Activated CD4-positive, alpha-beta T cell treated with anti-CD3 and anti-CD28 coated beads, Interleukin-2, amount 50 U/mL, for 1 hour (primary cell): ENCODE measurements at places on chromosomes 2 and 18.

GRCh38 chr18:10822456-10822855 is 296.6 kb downstream of the NAPG start:
- no peak for DNase-seq

DNA sequence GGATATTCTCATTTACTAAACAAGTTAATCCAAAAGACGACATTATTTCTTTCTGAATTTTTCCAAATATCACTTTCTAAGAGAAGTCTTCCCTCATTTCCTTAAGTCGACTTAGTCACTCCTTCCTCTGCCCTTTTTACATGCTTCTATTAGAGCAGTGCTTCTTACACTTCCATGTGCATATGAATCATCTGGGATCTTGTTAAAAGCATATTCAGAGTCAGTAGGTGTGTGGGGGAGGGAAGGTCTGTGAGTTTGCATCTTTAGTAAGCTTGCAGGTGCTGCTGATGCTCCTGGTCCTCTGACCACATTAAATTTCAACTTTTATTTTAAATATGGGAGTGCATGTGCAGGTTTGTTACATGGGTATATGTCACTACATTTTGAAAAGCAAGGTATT is 582.6 kb downstream of the NRXN1 start:
- DNase-seq, result no peak

- DNase-seq, result no peak
Measured at GRCh38 chr18:5969989-5970403, 74.7 kb upstream of the TMEM200C start.

DNA sequence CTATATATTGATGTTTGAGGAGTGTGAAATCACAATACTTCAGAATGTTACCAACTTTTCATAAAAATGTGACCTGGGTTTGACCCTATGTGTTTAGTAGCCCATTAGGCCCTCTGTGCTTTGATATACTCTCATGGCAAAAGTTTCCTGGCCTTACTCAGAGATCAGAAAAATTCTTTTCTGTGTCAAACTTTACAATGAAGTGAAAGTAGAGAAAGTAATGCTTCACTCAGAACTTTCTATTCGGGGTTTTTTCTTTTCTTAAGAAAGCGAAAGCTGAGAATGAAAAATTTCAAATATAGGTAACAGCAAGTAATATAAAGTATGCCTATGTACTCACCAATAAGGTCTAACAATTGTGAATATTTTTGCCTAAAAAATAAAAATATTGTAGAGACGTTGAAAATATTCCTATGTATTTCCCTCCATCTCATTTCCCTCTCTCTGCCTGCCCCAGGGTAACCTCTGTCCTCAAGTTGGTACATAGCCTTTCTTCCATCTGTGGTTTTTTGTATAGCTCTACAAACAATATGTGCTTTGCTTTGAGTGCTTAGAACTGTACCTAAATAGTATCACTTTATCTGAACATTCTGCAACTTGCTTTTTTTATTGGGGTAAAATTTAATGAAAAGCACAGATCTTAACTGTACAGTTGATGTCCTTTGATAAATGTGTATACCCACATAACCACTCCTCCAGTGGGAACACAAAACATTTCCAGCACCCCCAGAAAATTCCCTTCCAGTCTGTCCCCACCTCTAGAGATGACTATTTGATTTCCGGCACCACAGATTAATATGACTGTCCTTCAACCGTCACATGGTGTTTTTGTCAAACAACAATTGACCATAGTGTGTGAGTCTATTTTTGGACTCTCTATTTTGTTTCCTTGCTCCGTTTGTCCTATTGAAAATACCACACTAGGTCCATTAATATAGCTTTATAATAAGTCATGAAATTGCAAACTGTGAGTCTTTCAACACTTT is 10.3 kb upstream of the ACKR3 start:
- DNase-seq, result no peak

- no peak for DNase-seq
Measured at GRCh38 chr2:211867845-211868451, 670.7 kb downstream of the ERBB4 start.

DNA sequence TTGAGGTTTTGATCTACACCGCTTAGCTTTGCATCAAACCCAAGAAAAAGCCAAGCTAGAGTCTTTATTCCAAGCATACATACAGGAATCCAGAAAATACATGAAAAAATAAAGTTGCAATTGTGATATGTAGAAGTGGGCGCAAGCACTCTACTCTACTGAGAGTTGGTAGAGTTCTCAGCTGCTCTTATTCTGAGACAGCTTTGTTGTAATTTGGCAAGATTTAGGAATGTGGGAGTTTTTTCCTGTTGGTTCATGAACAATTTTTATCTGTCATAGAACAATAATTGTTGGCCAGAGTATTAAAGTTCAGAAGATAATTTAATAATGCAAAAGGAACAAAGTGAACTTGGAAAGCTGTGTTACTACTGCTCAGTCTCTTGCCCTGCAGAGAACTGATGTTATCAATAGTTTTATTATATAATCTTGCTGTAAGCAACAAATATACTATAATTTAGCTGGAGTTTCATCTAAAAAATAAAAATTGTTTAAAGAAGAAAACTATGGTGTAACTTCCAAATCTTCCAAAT is 302.0 kb upstream of the RND3 start:
- no peak for DNase-seq
